ENCODE measurements at places on chromosomes 5 and 9.

GRCh38 chr9:93657331-93658111 is 81.1 kb downstream of the PHF2 start:
- DNase-seq = no peak

- DNase-seq = no peak
Observed at GRCh38 chr5:151231359-151231758, 7.5 kb upstream of the CCDC69 start.

GRCh38 chr9:112570671-112571167 is 84.1 kb downstream of the KIAA1958 start:
- DNase-seq = no peak

- DNase-seq = no peak
Observed at GRCh38 chr5:125530833-125531615, 784.6 kb upstream of the ZNF608 start.

- DNase-seq = no peak
Observed at GRCh38 chr5:175347027-175347426, 97.0 kb downstream of the DRD1 start.

DNA sequence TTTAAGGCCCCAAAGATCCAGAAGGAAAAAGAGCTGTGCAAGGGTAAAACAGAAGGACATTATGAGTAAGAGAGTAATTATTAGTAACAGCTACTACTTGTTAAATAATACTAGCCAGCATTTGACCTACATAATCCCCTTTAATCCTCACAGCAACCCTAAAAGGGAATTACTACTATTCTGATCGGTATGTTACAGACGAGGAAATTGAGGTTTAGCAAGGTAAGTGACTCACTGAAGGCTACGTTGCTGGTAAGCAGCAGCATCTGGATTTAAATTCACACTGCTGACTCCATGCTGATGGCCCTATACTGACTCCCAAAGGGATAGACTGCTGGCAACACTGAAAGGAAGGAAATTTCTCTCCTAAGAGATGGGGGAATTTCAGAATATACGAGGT is 3.7 kb upstream of the FSD1L start:
- DNase-seq = no peak

DNA sequence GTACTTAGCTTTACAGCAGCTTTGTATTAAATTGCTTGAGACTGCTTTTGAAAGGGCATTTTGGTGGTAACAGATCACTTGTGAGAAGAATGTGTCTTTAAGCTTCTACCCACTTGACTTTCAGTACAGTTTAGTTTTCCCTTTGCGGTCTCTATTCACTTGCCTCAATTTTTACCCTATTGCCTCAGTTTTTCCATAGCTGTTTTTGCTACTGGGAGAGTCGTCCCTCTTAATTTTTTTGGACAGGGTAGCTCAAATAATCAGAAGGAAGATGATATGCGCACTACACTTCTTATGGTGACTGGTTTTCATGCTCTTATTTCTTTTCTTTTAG is 18.8 kb downstream of the UGCG start:
- DNase-seq = no peak

DNA sequence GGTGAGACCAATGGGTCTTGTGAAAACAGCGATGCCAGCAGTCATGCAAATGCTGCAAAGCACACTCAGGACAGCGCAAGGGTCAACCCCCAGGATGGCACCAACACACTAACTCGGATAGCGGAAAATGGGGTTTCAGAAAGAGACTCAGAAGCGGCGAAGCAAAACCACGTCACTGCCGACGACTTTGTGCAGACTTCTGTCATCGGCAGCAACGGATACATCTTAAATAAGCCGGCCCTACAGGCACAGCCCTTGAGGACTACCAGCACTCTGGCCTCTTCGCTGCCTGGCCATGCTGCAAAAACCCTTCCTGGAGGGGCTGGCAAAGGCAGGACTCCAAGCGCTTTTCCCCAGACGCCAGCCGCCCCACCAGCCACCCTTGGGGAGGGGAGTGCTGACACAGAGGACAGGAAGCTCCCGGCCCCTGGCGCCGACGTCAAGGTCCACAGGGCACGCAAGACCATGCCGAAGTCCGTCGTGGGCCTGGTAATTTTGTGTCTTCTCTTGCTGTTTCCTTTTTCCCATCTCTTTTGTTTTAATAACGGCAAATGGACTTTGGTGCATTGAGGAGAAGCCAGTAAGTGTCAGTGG is 98.0 kb downstream of the EHMT1 start:
- no peak for DNase-seq

- DNase-seq = no peak
Observed at GRCh38 chr5:76927961-76928360, 24.9 kb upstream of the CRHBP start.

- no peak for DNase-seq
Observed at GRCh38 chr9:33029231-33029786, 4.2 kb downstream of the DNAJA1 start.

DNA sequence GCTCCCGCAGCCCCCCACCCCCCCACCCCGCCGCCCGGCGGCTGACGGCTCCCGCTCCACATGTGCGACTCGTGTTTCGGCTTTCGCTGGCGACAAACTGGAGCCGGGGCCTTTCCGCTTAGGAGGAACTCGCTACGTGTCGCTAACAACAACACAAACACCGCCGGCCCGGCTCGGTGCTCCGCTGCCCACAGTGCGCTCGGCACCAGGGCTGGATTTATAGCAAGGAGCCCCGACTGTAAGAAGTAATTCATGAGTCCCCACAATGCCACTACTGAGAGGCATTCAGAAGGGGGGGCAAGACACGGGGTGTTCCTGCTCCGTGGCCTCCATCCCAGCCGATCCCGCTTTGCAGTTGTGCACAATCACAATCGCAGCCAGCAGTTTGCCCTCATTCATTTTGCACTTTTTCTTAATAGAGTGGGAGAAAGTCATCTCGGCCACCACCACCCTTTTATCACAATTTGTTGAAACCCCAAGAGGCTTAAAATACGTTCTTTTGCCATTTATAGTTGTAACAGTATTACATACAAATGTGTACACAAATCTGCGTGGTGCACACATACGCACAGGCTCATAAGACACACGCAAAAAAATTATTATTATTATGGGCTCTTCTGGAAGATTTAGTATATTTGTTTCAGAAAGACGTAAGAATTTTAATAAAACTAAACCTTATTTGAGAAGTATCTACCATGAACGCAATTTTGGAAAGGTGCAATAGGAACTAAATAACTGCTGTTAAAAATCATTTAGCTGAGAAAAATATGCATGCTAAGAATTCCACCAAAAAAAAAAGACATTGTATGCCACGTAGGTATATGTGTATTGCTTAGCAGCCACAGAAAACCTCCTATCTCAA is 48.1 kb downstream of the EBF1 start:
- no peak for DNase-seq

DNA sequence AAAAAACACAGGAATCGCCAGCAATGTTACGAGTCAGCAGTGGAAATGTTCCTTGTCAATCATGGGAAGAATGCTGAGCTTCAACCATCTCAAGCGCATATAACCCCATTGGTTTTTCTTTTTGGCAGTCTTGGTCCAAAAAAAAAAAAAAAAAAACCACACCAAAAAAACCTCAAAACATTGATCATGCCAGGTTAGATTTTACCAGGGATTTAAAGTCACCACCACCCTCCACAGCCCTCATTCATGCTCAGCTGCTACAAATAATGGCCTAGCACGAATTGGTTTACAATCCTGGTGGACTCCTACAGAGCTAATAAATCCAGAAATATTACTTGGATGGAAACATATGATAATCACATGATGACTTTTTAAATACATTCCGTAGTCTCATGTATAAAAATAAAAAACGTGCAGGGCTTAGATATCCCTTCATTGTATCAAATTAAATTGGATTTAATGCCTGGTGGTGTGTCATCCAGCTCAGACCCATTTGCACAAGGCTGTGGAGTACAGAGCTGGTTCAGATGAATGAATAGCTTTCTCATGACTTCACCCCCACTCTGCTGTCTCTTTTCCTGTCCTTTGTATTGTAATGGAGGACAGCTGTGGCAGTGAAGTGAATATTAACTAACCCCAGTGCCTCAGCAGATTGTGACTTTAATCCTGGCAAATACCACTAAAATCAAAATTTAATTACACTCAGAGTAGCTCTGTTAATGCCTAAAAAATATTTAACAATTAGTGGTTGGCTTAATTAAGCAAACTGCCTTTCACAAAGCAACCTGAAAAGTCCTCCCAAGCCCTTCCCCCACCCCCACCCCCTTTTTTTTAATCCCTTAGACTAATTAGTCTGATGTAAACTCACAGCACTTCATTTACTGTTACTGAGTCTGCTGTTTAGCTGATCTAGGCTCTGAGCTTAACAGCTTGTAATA is 626.5 kb upstream of the ZNF608 start:
- no peak for DNase-seq

DNA sequence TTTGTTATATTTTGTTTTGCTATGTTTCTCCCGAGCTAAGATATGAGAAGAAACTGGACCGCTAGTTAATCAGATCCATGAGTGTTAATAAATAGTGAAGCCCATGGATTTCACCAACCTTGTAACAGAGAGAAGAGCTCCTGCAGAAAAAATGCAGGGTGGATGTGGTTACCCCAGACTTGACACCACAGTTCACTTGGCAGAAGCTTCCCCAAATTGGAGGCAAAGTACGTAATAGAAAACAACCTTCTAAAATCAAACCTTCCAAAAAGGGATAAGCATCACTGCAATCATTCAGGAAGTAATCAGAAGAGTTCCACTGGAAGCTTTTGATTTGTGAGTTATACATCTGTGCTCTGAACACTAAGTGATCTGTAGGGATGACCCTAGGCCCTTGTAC is 267.5 kb downstream of the ACTL7B start:
- DNase-seq = no peak

GRCh38 chr9:134917431-134918373 is at the start of gene FCN1:
Gene FCN1, minus strand, starts transcription at chr9:134917912. Its CDS starts 41 bp downstream, at chr9:134917871.
- DNase-seq = no peak

GRCh38 chr5:149242339-149242738 is 29.3 kb upstream of the AFAP1L1 start:
- DNase-seq = no peak

- no peak for DNase-seq
Observed at GRCh38 chr9:3971391-3972082, 328.3 kb downstream of the GLIS3 start.

DNA sequence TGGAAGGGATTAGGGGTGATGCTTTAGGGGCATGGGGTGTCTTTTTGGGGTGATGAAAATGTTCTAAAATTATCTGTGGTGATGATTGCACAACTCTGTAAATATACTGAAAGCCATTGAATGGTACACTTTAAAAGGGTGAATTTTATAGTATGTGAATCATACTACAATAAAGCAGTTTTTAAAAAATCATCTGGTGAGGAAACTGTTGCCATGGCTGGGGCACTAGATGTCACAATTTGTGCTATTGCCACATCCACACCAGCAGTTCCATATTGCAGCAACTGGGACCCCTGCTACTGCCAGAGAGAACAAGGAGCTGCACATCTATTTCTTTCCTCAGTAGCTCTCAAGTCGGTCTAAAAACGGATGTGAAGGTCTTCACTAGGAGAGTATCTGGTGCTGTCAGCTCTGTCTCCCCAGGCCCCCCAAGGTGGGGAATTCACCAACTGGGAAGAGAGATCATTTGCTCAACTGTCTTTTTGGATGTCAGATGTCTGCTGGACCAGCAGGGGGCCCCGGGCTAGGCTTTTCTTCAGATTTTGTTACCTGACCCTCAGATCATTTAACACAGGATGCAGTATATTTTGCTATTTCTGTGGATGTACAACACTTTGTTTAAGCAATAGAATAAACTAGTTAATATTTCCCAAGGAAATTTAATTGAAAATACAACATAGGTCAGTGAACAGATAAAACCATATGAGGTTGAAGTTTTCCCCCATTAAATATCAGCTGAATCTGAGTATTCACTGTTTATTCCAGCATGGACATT is 13.2 kb downstream of the CMYA5 start:
- DNase-seq = no peak

GRCh38 chr5:160197341-160198144 is 31.8 kb upstream of the FABP6 start:
- DNase-seq = no peak

- no peak for DNase-seq
Observed at GRCh38 chr5:178110-178509, 13.2 kb upstream of the LRRC14B start.

DNA sequence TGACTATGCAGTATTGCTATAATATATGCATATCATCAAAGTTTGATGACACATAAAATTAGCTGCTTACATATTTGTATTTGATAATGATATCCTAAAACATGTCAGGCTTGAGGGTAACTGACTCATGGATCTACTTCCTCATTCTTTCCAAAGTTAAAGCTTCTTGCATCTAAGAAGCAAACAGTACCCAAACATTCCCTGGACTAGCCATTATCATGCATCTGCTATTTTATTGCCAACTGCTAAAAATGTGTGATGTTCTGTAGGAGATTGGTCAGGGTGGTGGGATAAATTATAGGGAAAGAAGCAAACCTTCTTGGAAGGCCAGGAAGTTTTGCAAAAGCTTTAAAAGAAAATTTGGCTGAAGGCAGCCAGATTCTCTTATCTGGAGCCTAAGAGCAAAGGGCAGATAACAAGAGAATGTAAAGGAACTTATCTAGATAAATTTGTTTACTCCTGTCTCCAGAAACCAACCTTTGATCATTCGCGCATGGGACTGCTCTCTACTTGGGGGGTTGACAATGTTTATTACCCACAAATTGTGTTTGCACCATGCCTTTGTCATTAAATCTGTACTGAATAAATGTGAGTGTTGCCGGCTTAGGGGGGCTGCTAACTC is 604.1 kb upstream of the TLE4 start:
- no peak for DNase-seq

DNA sequence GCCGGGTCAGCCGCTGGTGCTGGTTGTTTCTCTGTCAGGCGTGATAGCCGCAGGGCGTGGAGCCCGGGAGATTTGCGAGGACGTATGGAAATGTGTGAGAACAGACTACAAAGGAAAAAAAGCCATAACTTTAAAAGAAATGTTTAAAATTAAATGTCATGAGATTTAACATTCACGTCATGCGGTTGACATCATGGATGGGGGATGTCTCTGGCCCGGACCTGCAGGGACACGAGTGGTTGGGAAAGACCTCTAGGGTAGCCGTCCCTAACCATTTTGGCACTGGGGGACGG is 643 bp upstream of the RNF130 start:
- no peak for DNase-seq

GRCh38 chr9:130196643-130197042 is 24.4 kb downstream of the NCS1 start:
- no peak for DNase-seq

DNA sequence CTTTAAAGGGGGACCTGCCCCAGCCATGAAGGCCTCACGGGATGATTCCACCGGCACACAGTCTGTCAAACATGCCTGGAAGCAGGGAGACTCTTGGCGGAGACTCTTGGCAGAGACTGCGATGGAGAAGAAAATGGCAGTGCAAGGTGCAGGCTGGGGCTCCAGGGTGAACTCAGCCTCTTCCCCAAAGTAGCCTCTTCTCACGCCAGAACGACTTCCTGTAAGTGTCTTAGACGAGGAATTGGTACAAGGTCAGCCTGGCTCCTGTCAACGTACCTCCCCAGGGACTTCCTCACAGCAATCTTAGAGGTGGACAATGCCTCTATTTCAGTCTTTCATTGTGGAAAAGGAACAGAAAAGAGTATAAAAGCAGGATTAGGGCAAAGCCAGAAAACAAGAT is 109.3 kb downstream of the UGCG start:
- DNase-seq = no peak

- no peak for DNase-seq
Observed at GRCh38 chr9:96417661-96418082, 498 bp downstream of the ZNF367 start.

Data from NCI-H187 (cell line).